ENCODE measurements at places on chromosomes 2 and 18. TPM values are rescaled to one million over a fixed set of nuclear protein-coding genes. Genes with fewer than 3 reads are reported as not detected.

DNA sequence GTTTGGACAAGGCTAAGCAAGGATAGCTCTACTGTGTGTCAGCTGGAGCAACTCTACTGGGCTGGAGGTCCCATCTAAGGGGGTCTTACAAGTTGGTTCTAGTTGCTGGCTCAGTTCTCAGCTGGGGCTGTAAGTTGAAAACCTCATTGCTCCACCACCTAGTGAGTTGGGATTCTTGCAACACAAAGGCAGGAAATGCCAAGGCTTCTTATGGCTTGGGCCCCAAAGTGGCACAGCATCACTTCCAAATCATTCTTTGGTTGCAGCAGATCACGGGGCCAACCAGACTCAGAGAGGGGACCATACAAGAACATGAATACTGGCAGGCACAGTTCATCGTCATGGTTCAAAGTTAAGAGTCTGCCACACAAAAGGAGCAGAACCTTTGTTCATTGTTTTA is 332.7 kb downstream of the LRRTM1 start:
- no peak for DNase-seq

DNA sequence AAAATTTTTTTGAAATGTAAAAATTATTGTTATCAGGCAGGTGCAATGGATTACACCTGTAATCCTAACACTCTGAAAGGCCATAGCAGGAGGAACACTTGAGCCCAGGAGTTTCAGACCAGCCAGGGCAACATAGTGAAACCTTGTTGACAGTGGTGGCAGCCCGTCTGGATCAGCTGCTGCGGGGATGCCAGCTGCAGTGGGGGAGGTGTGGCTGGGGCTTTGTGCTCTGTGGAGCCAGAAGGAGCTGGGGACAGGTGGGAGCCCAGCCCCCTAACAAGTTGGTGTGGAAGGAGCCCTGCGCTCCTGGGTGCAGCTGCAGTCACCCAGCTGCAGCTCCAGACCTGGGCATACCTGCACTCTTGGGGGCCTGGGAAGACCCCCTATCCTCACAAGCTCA is 182.4 kb upstream of the MC4R start:
- DNase-seq: no peak

DNA sequence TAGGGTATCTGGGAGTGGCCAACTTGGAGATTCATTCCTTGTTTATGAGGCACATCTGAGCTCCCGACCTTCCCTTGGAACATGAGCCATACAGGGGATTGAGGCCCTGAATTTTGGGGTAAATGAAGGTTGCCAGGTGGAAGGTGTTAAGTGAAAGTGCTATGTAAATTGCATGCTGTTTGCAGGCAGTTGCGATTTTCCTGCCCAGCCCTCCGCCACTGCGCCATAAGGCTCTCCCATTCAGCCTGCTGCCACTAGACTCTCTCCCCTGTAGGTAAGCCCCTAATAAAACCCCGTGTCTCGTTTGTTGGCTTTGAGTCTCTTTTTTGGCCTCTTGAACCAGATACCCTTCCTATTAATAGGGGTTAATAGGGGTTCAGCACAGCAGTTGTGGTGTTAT is 33.8 kb downstream of the PCARE start:
- no peak for DNase-seq

DNA sequence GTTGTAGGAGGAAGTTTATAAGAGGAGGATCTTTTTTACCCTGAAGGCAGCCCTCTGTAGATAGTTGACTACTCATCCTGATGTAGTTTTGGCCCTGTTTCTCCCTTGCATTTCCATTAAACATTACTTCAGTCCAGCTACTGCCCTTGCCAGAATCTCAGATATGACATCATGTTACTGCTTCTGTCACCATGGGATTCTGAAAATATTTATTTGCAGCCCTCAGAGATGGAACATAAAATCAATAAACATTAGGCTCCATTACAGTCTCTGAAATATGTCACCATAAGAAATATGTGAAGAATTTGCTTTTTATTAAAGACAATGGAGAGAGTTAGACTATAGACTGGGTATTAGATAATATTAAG is 68.7 kb upstream of the STK39 start:
- no peak for DNase-seq

ERICH2 gene
- 0.64 TPM for total RNA-seq

MC5R gene
- total RNA-seq: not detected

Measured in psoas muscle (tissue), 8 donors.